Left renal pelvis (tissue), 4 donors: ENCODE measurements at places on chromosomes 2 and 18. TPM values are rescaled to one million over a fixed set of nuclear protein-coding genes. Genes with fewer than 3 reads are reported as not detected.

DNA sequence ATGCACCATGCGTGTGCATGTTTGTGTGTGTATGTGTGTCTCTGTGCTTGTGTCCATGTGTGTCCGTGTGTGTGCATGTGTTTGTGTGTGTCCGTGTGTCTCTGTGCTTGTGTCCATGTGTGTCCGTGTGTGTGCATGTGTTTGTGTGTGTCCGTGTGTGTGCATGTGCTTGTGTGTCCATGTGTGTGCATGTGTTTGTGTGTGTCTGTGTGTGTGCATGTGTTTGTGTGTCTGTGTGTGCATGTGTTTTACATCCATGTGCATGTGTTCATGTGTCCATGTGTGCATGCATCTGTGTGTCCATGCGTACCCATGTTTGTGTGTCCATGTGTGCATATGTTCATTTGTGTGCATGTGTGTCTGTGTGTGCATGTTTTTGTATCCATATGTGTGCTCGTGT is 100.5 kb downstream of the LBH start:
- DNase-seq = no peak

DNA sequence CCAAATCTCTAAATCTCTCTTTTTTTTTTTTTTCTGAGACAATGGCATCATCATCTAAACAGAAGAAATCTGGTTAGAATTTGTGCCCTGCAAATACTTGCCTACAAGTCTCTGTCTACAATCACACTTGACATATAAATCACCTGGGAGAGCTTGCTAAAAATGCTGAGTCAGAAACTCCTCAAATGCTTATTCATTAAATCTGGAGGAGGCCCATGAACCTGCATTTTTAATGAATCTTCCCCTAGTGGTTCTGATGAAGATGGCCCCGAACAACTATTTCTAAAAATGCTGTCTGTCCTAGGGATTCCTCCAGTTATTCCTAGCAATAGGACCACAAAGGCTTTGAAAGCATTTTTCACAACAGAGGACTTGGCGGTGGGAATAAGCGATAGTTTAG is 1.6 kb upstream of the CSRNP3 start:
- no peak for DNase-seq

GRCh38 chr2:143177096-143177786 is 48.0 kb downstream of the ARHGAP15 start:
- DNase-seq = no peak

- no peak for DNase-seq
These were observed 697 bp upstream of the SPATS2L start for GRCh38 chr2:200305797-200306195.

- DNase-seq = no peak
These were observed 71.5 kb downstream of the RAB31 start for GRCh38 chr18:9779630-9780029.

The HOXD3 gene
- polyA plus RNA-seq = 23.3 TPM

The GAL3ST2 gene
- 0.40 TPM for polyA plus RNA-seq

The TUBA4B gene
- not detected for polyA plus RNA-seq

The GNAL gene
- 5.1 TPM for polyA plus RNA-seq

- DNase-seq = no peak
These were observed 9.0 kb downstream of the CYBRD1 start for GRCh38 chr2:171531291-171531690.
